GM12892 (cell line): ENCODE measurements at places on chromosomes 5 and 9.

DNA sequence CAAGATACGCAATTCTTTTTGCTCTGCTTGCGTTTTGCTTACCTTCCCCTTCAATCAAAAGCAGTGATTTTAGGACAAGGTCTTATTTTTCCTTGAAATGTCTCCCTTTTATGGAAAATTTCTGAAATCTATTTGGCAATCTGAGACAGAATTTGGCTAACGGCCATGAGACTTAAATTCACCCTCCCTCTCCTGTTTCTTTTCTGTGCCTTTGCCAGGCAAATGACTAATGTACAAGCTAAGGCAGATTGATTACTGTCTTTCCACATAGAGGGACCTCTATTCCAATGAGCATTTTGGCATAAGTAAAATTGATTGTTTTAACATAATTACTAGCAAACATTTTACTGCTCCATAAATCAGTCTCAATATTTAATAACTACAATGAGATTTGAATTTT is 31.7 kb downstream of the FAM81B start:
- DNase-seq, result no peak

- no peak for DNase-seq
Observed at GRCh38 chr9:84404095-84404686, 63.6 kb upstream of the SLC28A3 start.

- no peak for DNase-seq
Observed at GRCh38 chr9:120692901-120693699, 21.2 kb downstream of the MEGF9 start.

- no peak for DNase-seq
Observed at GRCh38 chr5:127673117-127673800, 24.4 kb downstream of the CTXN3 start.

DNA sequence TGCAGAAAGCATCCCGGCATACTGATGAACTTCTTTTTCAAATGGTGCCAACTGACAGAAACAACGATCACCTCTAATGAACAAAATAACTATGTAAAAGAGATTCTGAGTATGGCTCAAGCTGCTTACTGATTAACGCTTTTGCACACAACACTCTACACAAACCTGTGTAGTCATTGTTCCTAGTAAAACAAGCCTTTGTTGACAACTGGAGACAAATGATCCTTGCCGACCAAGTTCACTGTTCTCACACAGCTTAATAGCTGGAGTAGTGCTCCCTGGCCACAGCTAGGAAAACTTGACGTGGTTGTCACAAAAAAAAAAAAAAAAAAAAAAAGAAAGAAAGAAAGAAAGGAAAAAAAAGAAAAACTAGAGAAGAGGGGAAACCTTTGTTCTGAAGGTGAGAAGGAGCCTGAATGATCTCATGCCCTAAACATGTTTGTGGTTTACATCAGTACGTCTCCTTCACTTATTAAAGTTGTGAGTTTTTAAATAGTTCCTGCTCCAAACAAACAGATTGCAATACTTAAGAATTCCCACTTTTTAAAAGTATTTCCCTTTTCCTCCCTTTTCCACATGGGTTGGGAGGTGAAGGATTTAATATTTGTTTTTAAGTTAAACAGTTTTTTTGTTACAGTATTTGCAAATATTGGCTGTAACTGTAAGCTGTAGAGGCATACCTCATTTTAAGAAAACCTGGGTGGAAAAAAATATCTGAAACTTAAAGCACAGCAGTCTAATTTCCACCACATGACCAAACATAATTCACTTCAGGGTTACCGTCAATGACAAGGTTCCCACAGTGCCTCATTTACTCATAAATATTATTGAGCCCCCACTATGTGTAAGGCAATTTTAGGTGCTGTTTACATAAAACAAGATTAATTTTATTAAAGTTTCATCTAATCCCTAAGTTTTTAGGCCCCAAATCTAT is 63.7 kb downstream of the GLIS3 start:
- DNase-seq, result no peak

- DNase-seq, result no peak
Observed at GRCh38 chr5:173245319-173246134, 10.5 kb upstream of the NKX2-5 start.

- no peak for DNase-seq
Observed at GRCh38 chr9:97703437-97704344, 6.6 kb upstream of the XPA start.

DNA sequence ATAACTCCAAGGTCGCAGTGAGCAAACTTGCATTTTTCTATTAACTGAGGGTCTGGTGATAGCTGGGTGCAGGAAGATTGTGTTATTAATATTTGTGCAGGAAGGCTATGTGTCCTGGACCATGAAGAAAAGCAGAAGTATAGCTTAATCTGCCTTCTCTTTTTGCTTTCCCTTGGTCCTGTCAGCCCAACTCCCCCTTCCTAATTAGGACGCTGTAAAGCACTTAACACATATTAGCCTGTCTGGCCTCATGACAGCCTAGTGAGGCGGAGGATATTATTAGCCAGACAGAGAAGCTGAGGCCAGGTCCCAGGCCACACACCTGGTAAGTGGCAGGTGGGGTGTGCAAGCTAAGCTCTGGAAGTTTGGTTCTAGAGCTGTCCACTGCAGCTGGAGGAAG is 29.5 kb downstream of the SLC46A2 start:
- DNase-seq, result no peak
